ENCODE measurements at places on chromosomes 3 and 15. TPM values are rescaled to one million over a fixed set of nuclear protein-coding genes. Genes with fewer than 3 reads are reported as not detected.

- no peak for DNase-seq
Observed at GRCh38 chr3:141440942-141441341, 45.9 kb upstream of the RASA2 start.

DNA sequence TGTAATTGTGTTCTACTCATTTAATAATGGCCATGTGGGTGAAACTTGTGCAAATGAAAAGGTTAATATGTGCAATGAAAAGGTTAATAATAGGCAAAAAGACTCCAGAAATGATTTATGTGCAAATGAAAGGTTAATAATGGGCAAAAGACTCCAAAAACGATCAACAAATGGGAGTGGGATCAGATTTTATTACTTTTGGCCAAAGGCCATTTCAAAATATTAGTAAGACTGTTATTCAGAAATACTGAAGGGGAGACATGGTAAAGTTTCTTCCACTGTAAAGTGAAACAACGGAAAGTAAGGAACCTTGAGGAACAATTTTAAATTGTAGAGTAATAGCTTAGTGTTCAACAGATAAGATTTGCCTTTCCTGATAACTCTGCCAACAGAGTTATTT lies 40.7 kb downstream of the STARD9 start:
- no peak for DNase-seq

GRCh38 chr15:72155003-72155621 lies 36.9 kb downstream of the SENP8 start:
- DNase-seq, result peak; percentile 81

DNA sequence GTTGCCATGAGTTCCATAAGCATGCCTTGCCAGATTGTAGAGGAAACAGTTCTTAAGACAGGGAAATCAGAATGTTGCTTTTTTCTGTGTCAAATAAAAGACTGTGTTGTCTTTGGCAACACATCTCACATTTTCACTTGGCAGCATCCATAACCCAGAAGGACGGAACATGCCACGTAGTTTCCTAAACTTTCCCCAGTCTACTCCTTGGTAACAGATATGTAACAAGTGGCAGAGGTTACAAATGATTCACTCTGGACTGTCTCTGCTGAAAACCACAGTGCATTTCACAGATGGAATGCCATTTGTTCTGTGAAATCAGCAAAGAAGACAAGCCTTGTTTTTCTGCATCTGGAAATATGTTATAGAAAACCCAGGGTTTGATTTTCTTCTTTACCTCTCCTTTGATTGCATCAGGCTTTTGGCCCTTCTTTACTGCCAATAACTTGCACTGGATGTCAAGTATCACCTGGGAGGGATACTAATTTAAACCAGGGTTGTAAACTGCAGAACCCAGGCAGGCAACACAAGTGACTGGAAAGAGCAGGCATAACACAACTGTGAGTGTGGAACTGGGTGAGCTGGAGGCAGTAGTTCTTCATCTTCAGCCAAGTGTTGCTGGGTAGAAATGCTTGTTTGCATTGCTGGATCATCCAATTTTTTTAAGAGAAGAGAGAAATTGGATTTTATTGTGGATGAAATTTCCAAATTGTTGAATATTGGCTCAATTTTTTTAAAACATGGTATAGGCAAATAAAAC lies 124.4 kb upstream of the FOXB1 start:
- no peak for DNase-seq

GRCh38 chr15:53716909-53717876 lies 42.3 kb downstream of the WDR72 start:
- no peak for DNase-seq

DNA sequence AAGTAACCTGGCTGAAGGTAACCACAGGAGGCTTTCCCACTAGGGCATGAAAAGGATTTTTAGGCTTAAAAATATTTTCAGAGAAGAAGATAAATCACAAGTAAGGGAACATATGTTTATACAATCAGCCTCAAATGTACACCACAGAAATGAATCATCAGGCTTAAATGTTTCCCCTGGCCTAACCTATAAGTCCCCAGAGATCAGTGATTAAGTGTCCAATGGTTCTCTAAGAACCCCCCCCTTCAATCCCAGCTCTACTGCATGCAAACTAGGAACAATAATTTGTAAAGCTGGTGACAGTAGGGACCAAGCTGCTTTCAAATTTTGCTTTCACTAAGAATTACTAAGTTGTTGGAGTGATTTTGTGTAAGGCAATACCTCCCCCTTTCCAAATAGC lies 431.6 kb upstream of the LMCD1 start:
- no peak for DNase-seq

DNA sequence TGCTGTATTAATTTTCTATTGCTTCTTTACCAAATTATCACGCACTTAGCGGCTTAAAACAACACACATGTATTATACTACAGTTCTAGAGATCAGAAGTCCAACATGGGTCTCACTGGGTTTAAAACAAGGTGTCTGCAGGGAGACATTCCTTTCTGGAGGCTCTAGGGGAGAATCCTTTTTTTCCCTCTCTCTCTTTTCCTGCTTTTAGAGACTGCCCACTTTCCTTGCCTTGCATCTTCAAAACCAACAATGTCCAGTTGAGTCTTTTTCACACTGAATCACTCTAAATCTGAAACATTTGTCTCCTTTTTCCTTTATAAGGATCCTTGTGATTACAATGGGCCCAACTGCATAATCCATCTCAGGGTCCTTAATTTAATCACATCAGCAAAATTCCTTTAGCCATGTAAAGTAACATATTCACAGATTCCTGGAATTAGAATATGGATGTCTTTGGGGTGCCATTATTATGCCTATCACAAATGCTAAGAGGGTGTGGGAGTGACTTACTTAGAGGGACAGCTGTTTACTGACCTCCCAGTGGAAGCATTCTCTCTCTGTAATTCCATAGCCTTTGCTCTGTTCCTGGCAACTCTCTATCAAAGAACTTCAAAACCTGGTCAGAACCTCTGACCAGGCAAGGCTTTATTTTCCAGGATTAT lies 21.8 kb downstream of the CD200 start:
- DNase-seq, result no peak

GRCh38 chr3:33918126-33918756 lies 119.8 kb downstream of the PDCD6IP start:
- no peak for DNase-seq

GRCh38 chr3:12768579-12769527 lies 9.8 kb upstream of the TMEM40 start:
- no peak for DNase-seq

DNA sequence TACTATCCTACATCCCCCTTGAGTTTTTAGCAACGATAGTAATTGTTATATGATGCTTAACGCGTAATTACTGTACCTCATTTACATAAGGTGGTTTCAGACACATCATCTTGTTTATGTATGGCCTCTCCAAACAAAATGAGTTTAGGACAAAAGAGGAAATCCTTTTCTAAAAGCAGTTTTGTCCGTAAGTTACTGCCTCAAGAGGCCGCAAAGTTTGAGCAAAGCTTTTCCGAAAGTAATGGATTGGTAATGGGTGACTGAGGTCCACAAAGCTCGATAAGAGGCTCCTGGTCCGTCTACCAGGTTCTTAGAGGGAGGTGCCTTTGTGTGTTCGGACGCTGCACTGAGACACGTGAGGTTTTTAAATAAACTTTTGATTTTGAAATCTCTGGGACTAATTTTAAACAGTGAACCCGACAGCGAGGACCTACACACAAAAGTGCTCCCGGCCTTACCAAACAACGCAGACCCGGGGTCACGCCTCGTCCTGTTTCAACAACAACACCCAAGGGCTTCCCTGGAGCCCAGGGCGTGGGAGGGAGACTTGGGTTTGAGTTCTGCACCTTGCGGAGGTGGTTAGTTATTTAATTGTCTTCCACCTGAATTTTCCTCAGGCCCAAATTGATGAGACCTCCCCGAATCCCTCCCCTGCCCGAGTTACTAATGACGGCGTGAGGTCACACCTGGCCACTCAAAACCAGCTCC lies 456 bp upstream of the C15orf61 start:
- DNase-seq, result peak; percentile 79

DNA sequence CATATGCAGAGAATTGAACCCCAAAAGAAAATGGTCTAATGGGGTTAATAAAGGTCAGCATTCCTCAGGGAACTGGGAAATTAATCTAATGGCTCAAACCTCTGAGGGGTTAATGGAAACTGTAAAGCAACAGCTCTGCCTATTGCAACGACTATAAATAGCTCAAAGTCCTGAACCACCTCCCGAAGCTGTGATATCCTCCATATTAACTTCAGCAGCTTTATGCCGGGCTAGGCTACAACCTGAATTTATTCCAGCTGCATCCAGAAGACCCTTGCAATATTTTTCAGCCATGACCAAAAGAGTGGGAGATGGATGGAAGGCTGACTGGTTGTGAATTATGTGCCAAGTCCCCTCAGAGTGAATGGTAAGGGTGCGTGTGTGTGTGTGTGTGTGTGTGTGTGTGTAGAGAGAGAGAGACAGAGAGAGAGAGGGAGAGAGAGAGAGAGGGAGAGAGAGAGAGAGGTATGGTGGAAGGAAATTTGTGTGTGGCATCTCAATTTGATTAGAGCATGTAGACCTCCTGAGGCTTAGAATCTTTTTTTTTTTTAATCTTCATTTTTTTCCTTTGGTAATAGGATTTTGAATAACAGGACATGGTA lies 109.9 kb downstream of the PDCD6IP start:
- no peak for DNase-seq

GRCh38 chr3:148962513-148962912 lies 28.8 kb upstream of the GYG1 start:
- DNase-seq, result no peak

The XRN1 gene
- 38.9 TPM for total RNA-seq

The MKRN2OS gene
- 1.9 TPM for total RNA-seq

The MKRN3 gene
- total RNA-seq, result not detected

The USP13 gene
- total RNA-seq, result 2.3 TPM

The MINAR1 gene
- total RNA-seq, result 0.23 TPM

The DLL4 gene
- total RNA-seq, result 5.3 TPM

The KBTBD8 gene
- 0.48 TPM for total RNA-seq

The STAC gene
- 0.45 TPM for total RNA-seq

The CCDC50 gene
- total RNA-seq, result 34.9 TPM

The TRPM1 gene
- 15.2 TPM for total RNA-seq

The SCG5 gene
- total RNA-seq, result not detected

The IL5RA gene
- total RNA-seq, result not detected

The DPPA2 gene
- not detected for total RNA-seq

All from suprapubic skin (tissue), 4 donors.